Fibroblast of pulmonary artery (primary cell): ENCODE measurements at places on chromosomes 12 and 14.
A peak's percentile ranks its signal among the peaks of the same experiment; 100 is the strongest.

GRCh38 chr12:120249266-120249874, 16.2 kb downstream of the PXN start:
- no peak for DNase-seq

GRCh38 chr14:69096781-69097475, 56.0 kb downstream of the DCAF5 start:
- DNase-seq: peak; percentile 48

DNA sequence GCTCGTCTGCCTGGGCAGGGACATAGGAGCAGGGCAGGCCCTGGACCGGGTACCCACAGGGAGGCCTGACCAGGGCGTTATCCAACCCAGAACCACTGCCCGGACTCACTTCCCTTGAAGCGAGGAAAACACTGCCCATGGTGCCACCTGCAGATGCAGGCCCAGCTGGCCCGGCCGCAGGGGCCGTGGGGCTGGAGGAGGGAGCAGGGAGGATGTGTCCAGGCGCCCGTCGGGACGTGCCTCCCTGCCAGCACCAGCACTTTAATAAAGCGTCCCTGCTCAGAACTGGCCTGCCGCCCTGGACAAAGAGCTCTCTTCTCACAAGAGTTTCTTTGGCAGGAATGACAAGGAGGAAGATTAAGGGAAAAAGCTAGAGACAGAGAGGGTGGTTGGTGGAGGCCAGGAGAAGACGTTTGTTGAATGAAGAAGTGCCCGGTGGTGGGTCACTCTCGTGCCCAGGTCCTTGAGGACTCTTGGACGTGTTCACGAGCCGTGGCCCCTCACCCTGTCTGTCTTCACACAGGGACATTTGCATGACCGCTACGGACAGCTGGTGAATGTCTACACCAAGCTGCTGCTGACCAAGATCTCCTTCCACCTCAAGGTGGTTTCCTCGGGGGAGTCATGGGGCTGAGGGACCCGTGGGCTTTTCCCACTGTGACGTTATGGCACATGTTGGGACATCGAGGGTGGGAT, 14.2 kb downstream of the HIP1R start:
- DNase-seq: no peak

DNA sequence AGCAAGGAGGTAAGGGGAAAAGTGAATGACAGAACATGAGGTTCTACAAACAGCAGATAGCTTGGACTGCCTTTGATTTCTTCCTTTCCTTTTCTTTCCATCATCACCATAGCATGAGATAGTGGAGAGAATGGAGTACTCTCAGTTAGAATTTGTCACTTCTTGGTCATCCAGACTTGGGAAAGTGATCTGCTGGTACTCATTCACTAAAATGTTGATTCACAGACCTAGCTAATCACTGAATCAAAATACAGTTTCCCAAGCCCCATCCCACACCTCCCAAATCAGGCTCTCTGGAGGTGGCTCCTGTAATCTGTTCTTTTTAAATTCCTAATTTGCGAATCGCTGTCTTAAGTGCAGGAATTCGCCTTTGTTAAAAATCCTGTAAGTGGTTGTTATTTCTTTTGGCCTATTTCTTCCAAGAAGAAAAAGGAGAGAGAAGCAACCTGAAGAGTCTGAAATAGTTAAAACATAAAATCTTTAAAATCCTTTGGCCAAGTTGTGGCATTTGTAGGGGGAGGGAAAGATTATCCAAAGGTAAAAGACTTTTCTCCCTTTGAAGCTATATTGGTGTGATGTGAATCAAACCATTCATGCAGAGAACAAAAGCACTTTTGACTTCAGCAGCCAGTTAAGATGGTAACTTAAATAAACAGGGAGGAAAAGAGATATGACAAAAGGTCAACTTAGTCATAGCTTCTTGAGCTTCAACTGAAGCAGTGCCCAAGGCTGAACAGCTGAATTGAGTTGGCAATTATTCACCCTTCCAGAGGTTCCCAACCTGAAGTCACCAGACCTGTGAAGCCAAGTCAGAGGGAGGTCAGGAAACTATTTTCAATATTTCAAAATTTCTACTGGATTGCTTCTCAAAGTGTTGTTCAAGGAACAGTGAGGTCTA, 255.1 kb upstream of the KRR1 start:
- DNase-seq: peak; percentile 39

- no peak for DNase-seq
Measured at GRCh38 chr12:39887856-39888255, 218.0 kb downstream of the SLC2A13 start.

DNA sequence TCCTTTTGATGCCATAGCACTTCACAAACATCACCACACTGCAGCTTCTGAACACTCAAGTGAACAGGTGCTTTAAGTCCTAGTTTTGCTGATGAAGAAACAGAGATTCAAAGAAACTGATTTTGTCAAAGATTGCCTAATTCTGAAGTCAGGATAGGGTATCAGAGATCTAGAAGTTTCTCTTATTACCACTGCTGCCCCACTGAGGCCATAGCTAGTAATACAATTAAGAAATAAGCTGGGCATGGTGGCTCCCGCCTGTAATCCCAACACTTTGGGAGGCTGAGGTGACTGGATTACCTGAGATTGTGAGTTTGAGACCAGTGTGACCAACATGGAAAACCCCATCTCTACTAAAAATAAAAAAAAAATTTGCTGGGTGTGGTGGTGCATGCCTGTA, 458.3 kb upstream of the SEL1L start:
- peak; percentile 3 for DNase-seq

- DNase-seq: no peak
Measured at GRCh38 chr12:74647256-74647655, 109.6 kb downstream of the ATXN7L3B start.

DNA sequence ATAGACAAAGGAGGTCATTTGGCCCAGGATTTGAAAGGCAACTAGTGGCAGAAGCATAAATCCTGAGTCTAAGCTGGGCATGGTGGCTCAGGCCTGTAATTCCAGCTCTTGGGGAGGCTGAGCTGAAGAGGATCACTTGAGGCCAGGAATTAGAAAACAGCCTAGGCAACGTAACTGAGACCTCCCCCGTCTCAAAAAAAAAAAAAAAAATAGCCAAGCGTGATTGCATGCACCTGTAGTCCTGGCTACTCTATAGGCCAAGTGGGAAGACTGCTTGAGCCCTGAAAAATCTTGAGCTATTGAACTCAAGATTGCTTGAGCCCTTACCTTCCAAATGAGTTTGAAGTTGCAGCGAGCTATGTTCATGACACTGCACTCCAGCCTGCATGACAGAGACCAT, 7.8 kb downstream of the GON7 start:
- no peak for DNase-seq
